RWPE2 (cell line): ENCODE measurements at places on chromosomes 7 and 10.

- no peak for DNase-seq
Observed at GRCh38 chr7:155131090-155131489, 61.0 kb downstream of the HTR5A start.

- no peak for DNase-seq
Observed at GRCh38 chr7:5838761-5839500, 41.7 kb upstream of the OCM start.

- no peak for DNase-seq
Observed at GRCh38 chr7:94907811-94908322, 473 bp downstream of the PPP1R9A start.

DNA sequence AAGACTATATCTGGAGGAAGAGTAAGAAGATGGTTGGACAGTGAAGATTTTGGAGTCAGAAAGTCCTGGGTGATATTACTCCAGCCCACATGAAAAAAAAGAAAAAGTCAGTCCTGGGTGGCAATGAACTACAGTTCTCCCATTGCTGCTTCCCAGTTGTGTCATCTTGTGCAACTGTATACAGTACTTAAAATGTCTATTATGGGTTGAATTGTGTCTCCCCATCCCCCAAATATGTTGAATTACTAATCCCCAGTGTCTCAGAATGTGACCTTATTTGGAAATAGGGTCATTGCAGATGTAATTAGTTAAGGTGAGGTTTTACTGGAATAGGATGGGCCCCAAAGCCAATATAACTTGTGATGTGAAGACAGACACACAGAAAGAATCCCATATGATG lies 15.6 kb downstream of the SEC23IP start:
- no peak for DNase-seq

- DNase-seq = no peak
Observed at GRCh38 chr10:85611093-85611740, 755.4 kb downstream of the GRID1 start.

GRCh38 chr10:112471878-112472487 lies 25.0 kb downstream of the VTI1A start:
- DNase-seq = no peak

- no peak for DNase-seq
Observed at GRCh38 chr7:121005996-121006584, 17.6 kb downstream of the CPED1 start.

GRCh38 chr7:2982831-2983230 lies 60.8 kb downstream of the CARD11 start:
- DNase-seq = no peak

DNA sequence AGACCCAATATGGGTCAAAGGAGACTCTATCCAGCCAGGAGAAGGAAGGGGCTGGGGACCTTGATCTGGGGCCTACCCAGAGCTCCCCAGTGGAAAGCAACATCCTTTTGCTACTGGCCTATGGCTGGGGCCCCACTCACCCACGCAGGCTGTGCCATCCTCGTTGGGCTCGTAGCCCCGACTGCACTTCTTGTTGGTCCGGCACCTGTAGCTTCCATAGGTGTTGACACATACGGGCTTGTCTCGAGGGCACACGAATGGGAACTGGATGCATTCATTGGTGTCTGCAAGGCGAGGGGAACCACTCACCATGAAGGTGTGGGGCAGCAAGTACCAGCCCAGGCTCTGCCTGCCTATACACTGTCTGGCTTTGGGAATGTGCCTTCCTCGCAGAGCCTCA lies 30.5 kb downstream of the GOLGA7B start:
- DNase-seq = no peak

- DNase-seq = no peak
Observed at GRCh38 chr10:122388287-122388997, 13.9 kb downstream of the PLEKHA1 start.

DNA sequence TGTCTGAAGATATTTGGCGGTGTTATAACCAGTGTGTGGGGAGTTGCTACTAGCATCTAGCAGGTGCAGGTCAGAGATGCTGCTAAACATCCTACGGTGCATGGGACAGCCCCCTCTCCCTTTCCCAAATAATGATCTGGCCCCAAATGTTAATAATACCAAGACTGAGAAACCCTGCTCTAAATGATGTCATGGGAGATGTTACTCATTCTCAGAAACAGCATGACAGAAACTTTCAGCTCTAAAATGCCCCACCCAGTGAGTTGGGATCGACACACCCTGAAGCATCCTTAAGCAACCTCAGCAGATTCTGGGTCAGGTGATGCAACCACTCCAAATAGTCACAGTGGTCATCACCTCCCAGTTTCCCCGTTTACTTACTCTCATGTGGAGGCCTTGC lies 108.8 kb upstream of the MPP7 start:
- no peak for DNase-seq
